ENCODE measurements at places on chromosomes 5 and 9. TPM values are rescaled to one million over a fixed set of nuclear protein-coding genes. Genes with fewer than 3 reads are reported as not detected.
A peak's percentile ranks its signal among the peaks of the same experiment; 100 is the strongest.

The MROH2B gene
- total RNA-seq = not detected

The IFNA2 gene
- not detected for total RNA-seq

The PFN3 gene
- not detected for total RNA-seq

The CCNO gene
- 7.3 TPM for total RNA-seq

The FREM1 gene
- total RNA-seq = 9.1 TPM

DNA sequence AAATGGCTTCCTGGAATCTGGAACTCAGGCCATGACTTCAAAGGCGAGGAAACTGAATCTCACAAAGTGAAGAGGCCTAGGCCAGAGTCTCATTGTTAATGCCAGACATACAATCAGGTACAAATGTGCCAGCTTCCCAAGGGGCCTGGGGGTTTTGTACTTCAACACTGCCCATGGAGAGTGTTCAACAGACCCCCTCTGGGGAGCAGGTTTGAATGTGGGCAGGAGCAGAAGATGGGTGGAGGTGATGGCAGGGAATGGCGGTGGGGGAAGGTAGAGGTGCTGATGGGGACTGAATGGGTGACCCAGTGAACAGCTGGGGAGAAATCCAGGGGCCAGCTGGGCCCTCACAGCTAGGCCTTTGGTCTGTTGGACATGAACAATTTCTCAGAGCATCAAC lies 12.0 kb downstream of the FOXI1 start:
- no peaks in the 10 kb centered on the region for H3K36me3 ChIP-seq
- no peak for DNase-seq
- H3K4me1 ChIP-seq = no peaks in the 10 kb centered on the region
- no peak overlapping the region for H3K27ac ChIP-seq

- no peak overlapping the region for H3K27ac ChIP-seq
- H3K4me3 ChIP-seq = no peak overlapping the region
- H3K4me1 ChIP-seq = no peaks in the 10 kb centered on the region
- DNase-seq = no peak
Observed at GRCh38 chr9:109143881-109144562, 23.0 kb downstream of the FRRS1L start.

DNA sequence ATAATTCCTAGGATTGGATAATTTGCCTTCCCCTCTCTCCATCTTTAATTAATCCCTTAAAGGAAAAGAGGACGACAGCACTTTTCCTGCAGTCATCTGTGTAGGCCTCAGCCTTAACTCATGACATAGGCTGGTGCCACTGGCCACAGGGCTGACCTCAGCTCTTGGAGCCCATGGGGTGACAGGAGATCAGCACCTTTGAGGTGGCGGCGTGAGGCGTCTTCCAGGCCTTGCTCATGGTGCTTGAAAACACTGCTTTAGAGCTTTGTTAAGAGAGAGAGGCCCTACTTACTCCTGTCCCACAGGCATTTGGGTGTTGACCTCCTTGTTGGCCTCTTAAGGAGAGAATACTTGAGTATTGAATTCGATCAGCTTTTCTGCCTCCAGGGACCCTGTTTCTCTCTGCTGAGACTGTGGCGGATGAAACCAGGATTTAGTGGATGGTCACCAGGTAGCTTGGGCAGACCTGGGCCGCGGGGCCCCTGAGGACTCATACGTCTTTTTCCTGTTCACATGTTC lies 23.4 kb downstream of the TENT4A start:
- H3K27me3 ChIP-seq = no peaks in the 10 kb centered on the region
- H3K4me3 ChIP-seq = no peak overlapping the region
- H3K36me3 ChIP-seq = peaks cover 7% of the 10 kb centered on the region
- H3K4me1 ChIP-seq = peaks cover 27% of the 10 kb centered on the region
- no peak overlapping the region for H3K27ac ChIP-seq
- no peak for DNase-seq

GRCh38 chr5:170334626-170335025 lies 37.0 kb upstream of the LCP2 start:
- no peak overlapping the region for H3K4me3 ChIP-seq
- DNase-seq = no peak
- H3K27me3 ChIP-seq = no peaks in the 10 kb centered on the region

DNA sequence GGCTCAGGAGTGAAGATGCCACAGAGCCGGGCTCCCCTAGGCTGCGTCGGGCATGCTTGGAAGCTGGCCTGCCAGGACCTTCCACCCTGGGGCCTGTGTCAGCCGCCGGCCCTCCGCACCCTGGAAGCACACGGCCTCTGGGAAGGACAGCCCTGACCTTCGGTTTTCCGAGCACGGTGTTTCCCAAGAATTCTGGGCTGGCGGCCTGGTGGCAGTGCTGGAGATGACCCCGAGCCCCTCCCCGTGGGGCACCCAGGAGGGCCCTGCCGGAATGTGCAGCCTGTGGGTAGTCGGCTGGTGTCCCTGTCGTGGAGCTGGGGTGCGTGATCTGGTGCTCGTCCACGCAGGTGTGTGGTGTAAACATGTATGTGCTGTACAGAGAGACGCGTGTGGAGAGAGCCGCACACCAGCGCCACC lies 113.1 kb downstream of the RXRA start:
- H3K27ac ChIP-seq = no peak overlapping the region
- H3K4me1 ChIP-seq = peaks cover 49% of the 10 kb centered on the region
- H3K36me3 ChIP-seq = no peaks in the 10 kb centered on the region
- no peaks in the 10 kb centered on the region for H3K27me3 ChIP-seq
- DNase-seq = no peak

DNA sequence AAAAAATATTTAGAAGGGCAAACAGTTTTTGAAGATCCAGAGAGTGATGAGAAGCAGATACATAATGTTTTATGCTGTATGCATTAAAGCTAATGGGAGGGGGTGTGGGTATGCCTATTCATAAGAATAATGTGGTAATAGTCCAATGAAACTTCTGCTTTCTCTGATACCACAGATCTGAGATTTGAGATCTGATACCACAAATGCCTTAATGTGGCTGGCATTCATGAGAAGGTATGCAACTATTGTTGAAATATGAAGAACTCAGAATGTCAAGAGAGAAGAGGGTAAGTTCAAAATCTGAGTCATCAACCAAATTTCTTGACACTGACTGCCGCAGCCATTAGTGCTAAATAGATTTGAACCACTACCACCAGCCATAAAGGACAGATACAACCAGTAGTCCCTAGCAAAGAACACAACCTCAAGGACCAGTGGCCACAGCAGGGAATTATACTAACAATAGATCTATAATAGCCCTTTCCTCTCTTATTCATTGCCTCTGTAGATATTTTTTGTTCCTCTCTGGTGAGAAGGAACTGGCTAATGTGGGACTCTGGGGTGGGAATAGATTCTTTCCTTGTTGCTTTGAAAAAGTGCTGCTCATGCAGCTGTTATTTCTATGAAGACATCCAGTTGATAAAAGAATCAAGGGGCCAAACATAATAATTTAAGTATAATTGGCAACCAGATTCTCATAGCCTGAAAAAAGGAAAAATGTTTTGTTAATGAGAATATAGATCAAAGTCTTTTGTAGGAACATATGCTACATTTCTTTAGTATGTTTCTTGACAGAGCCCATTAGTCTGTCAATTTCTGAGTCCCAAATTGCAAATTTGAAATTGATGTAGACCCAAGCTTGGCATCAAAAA lies 256.5 kb upstream of the ZNF608 start:
- no peak for DNase-seq
- no peaks in the 10 kb centered on the region for H3K4me1 ChIP-seq
- no peak overlapping the region for H3K27ac ChIP-seq
- H3K27me3 ChIP-seq = no peaks in the 10 kb centered on the region
- no peaks in the 10 kb centered on the region for H3K36me3 ChIP-seq

- H3K27ac ChIP-seq = no peak overlapping the region
- H3K27me3 ChIP-seq = no peaks in the 10 kb centered on the region
- no peak overlapping the region for H3K4me3 ChIP-seq
- no peak for DNase-seq
- peaks cover 5% of the 10 kb centered on the region for H3K4me1 ChIP-seq
- H3K36me3 ChIP-seq = no peaks in the 10 kb centered on the region
Observed at GRCh38 chr9:38358390-38359296, 33.9 kb upstream of the ALDH1B1 start.

DNA sequence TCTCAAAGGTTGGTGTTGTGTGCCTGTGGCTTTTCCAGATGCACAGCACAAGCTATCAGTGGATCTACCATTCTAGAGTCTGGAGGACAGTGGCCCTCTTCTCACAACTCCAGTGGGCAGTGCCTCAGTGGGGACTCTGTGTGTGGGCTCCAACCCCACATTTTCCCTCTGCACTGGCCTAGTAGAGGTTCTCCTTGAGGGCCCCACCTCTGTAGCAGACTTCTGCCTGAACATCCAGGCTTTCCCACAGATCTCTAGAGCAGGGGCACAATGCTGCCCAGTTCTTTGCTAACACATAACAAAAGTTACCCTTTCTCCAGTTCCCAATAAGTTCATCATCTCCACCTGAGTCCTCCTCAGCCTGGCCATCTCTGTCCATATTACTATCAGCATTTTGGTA lies 102.1 kb upstream of the ANKRD55 start:
- H3K4me1 ChIP-seq = peaks cover 3% of the 10 kb centered on the region
- H3K4me3 ChIP-seq = no peak overlapping the region
- DNase-seq = no peak
- no peaks in the 10 kb centered on the region for H3K36me3 ChIP-seq
- H3K27ac ChIP-seq = no peak overlapping the region

GRCh38 chr5:173743641-173744343 lies 127.3 kb upstream of the BOD1 start:
- no peak overlapping the region for H3K4me3 ChIP-seq
- no peaks in the 10 kb centered on the region for H3K27me3 ChIP-seq
- DNase-seq = no peak

- DNase-seq = no peak
- H3K27me3 ChIP-seq = no peaks in the 10 kb centered on the region
- H3K4me1 ChIP-seq = no peaks in the 10 kb centered on the region
- no peaks in the 10 kb centered on the region for H3K36me3 ChIP-seq
Observed at GRCh38 chr5:159891371-159891770, 24.9 kb upstream of the ADRA1B start.

- H3K36me3 ChIP-seq = no peaks in the 10 kb centered on the region
- H3K4me1 ChIP-seq = no peaks in the 10 kb centered on the region
- H3K27me3 ChIP-seq = no peaks in the 10 kb centered on the region
- no peak overlapping the region for H3K27ac ChIP-seq
- DNase-seq = no peak
- no peak overlapping the region for H3K4me3 ChIP-seq
Observed at GRCh38 chr9:36848946-36849345, 185.1 kb downstream of the PAX5 start.

DNA sequence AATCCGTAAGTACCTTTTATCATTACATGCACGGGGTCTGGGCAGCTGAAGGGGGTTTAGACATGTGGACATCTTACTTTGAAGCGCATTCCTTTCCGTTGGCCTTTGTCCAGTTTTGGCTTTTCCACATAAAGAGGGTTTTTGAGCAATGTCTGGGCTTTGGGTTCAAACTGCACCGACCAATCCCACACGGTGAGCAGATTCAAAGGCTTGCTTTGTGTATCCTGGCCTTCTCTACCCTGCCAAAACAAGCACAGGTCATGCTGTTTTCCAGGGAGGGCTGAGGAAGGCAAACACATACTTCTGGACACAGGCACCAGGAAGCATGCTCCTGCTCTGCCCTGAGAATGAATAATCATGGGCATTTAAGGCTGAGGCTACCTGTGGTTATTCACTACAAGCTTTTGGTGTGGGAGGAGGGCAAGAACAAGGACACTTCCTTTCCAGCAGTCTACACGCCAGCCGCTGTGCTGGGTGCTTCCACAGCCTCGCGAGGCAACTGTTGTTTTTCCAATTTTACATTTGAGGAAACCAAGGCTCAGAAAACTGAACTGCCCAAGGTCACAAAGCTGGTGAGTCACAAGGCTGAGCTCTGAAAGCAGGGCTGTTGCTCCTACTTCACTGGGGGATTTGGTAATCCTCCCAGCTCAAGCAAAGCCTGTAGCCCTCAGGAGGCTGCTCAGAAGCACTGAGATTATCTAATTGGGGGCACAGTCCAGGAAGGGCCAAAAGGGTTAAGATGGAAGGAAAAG lies 59.8 kb upstream of the GOLPH3 start:
- H3K27me3 ChIP-seq = no peaks in the 10 kb centered on the region
- peak; percentile 89 for DNase-seq
- H3K4me3 ChIP-seq = no peak overlapping the region
- H3K27ac ChIP-seq = peak overlapping the region; percentile 84
- H3K36me3 ChIP-seq = peaks cover 13% of the 10 kb centered on the region

GRCh38 chr9:133273819-133274218 lies 1.2 kb downstream of the ABO start:
- no peak overlapping the region for H3K27ac ChIP-seq
- no peak for DNase-seq
- no peaks in the 10 kb centered on the region for H3K36me3 ChIP-seq
- H3K27me3 ChIP-seq = no peaks in the 10 kb centered on the region

- H3K27ac ChIP-seq = peak overlapping the region; percentile 98
- no peak overlapping the region for H3K4me3 ChIP-seq
- H3K36me3 ChIP-seq = no peaks in the 10 kb centered on the region
- no peak for DNase-seq
- no peaks in the 10 kb centered on the region for H3K27me3 ChIP-seq
- peaks cover 96% of the 10 kb centered on the region for H3K4me1 ChIP-seq
Observed at GRCh38 chr9:37967761-37968080, 63.8 kb upstream of the SLC25A51 start.

DNA sequence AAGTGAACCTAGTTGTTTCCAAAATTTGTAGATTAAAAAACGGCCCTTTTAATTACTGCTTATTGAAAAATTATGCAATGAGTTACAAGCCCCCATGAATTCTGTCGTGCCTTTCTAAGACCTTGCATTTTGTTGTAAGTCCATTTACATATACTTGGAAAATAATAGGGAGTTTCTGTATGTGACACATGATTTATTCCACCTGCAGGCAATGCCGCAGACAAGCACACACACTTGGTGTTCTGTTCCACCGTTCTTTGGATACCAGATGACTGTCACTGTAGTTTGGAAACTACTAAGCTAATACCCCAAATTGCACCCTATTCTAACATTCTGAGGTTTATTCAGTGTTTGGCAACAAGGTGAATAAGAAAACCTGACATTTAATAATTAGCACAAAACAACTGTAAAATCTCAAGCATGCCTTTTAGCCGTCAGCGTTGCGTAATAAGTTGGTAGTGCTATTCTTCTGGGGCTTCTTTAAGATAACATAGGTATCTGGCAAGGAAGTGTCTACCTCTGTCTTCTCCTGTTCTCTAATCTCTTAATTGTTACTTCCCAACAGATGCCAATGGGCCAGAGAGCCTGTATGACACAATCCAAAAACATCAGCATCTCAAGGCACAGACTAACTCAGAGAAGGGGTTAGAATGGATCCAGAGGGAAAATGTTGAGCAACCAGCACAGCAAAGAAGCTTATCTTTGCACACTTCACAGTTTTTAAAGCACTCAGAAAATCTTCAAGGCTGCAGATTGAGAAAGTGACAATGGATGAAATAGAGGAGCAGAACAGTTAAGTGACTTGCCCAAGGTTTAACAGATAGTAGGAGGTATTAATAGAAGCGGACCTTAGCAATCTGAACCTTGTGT lies 48.2 kb upstream of the DPYSL3 start:
- H3K27ac ChIP-seq = no peak overlapping the region
- H3K27me3 ChIP-seq = no peaks in the 10 kb centered on the region
- no peaks in the 10 kb centered on the region for H3K36me3 ChIP-seq
- no peak overlapping the region for H3K4me3 ChIP-seq

Data from body of pancreas (tissue), 4 donors.